ENCODE measurements at places on chromosomes 3 and 15.

GRCh38 chr15:17026633-17027032 is 3515.0 kb downstream of the GOLGA6L6 start:
- DNase-seq, result no peak

DNA sequence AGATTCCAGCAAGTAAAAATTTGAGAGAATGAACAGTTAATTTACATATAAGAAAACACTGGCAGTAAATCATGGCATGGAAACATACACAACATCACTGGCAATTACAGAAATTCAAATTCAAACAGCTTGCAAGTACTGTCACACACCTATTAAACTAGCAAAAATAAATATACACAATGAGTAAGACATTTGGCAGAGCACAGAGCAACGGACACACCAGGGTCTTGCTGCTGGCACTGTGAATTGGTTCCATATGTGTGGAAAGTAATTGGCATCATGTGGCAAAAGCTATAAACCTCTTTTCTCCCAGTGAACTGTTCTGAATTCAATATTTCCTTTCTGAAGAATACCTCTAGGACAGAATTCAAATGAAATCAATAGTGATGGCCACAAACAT is 78.3 kb downstream of the LRRK1 start:
- no peak for DNase-seq

- no peak for DNase-seq
Measured at GRCh38 chr15:64443747-64444621, 16.4 kb upstream of the ZNF609 start.

DNA sequence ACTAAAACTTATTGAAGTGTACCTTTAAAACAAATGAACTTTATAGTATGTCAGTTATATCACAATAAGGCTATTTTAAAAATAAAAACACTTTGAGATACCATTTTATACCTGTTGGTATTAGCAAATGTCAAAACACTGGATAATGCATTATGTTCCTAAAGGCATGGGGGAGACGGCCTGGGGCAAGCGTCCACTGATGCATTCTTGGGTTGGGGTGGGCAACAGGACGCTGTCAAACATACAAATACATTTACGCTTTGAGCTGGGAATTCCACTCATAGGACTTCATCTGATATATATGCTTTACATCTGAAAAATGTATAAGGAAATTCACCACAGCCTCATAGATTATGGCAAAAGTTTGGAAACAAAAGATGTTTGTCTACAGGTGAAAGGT is 7.6 kb upstream of the GATA2 start:
- DNase-seq, result no peak

DNA sequence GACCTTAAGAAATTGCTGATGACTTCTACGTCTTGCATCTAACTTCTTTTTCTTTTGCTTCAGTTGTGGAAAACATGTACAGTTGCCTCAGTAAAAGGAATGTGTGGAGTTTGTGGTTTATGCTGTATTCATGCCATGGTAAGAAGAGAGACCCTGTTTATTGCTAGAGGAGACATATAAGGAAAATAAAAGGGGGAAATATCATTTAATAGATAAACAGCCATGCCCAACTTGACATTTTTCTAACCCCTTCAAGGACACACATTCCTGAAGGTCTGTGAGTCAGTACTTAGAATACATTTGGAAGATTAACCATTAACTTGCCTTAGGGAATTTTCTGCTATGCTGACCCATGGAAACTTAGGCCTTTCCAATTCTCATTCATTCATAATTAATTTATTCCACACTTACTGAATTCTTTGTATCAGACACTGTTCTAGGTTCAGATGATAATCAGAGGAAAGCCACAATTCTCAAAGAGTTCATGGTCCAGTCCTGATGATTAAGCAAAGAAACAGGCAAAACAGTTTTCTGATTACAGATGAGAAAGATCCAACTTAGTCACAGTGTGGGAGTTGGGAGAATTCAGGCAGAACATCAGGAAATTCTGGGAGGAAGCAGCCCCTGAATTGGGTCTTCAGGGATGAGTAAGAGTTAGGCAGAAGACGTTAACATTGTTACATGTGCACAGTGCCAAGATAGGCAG is 329.8 kb upstream of the RASGRP1 start:
- no peak for DNase-seq

GRCh38 chr3:102614021-102614569 is 179.3 kb downstream of the ZPLD1 start:
- no peak for DNase-seq

- no peak for DNase-seq
Measured at GRCh38 chr3:39296197-39297077, 16.6 kb upstream of the CX3CR1 start.

- DNase-seq, result no peak
Measured at GRCh38 chr15:35944945-35945585, 399.1 kb upstream of the DPH6 start.

Data from stimulated activated CD4-positive, alpha-beta T cell treated with anti-CD3 and anti-CD28 coated beads, Interleukin-15, amount 100 ng/mL, for 1 hour (primary cell).